MG63 (cell line): ENCODE measurements at places on chromosomes 5 and 9. TPM values are rescaled to one million over a fixed set of nuclear protein-coding genes. Genes with fewer than 3 reads are reported as not detected.

DNA sequence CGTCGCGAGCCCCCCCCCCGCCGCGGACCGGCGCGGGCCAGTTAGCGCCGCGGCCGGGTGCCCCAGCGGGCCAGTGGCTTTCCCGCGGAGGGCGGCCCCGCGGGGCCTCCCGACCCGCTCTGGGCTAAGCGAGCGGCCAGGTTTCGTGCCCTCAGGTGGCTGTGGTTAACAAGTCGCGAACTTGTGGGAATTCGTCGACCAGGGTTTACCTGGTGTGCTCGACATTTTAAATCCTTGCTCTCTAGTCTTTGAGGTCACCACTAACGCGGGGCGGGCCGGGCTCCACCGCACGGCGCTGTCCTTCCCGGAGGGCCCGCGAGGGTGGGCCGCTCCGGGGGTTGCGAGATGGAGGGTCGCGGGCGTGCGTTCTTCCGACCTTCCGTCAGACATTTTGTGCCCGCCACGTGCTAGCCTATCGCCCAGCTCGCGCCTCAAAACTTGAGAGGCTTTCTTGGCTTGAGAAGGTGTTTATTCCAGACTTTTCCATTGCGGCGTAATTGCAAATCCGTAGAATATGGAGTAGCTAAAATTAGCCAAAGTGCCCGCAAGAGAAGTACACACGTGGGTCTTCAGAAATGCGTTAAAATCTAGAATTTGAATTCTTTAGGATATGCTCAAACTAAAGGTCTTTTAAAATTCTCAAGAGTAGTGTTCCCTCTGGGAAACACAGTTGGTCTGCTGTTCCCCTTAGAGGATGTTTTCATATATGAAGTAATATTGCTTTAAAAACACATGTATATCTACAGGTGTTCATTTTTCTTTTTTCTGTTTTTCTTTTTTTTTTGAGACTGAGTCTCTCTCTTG lies 2.1 kb downstream of the ANP32B start:
- DNase-seq, result peak; percentile 31

GRCh38 chr5:137142764-137143605 lies 356.1 kb downstream of the SPOCK1 start:
- DNase-seq, result peak; percentile 94

- no peak for DNase-seq
Measured at GRCh38 chr5:140189253-140189652, 14.3 kb downstream of the CYSTM1 start.

- no peak for DNase-seq
Measured at GRCh38 chr5:149957855-149958254, 2.7 kb upstream of the SLC26A2 start.

- DNase-seq, result no peak
Measured at GRCh38 chr5:175894271-175894670, 22.9 kb downstream of the CPLX2 start.

DNA sequence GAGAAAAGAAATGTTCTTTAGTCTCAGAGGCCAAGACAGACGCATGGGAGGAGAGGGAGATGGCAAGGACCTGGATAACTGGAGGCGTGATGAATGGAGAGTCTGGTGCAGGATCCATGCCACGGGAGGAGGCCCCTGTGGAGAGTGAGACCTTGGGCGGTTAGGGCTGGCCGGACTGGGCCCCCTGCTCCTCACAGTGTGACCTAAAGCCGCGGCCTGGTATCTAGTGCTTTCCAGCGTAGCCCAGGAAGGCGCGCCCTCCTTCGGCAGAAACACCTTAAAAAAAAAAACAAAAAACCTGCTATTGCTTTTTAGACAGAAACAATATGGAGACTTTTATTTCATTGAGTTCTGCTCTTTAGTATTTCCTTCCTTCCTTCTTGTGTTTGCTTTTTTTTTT lies 33.1 kb downstream of the SCGB3A1 start:
- no peak for DNase-seq

- no peak for DNase-seq
Measured at GRCh38 chr5:151456321-151456940, 9.0 kb downstream of the SLC36A1 start.

DNA sequence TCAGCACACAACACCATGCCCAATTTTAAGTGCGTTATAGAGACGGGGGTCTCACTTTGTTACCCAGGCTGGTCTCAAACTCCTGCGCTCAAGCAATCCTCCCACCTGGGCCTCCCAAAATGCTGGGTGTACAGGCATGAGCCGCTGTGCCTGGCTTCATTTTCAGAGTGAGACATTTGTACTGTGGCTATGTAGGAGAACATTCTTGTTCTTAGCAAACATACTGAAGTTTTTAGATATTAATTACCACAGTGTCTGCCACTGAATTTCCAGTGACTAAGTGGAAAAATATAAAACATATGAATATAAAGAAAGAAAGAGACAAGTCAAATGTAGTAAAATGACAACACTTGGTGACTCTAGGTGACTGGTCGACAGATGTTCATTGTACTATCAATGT lies 20.9 kb downstream of the BTNL9 start:
- DNase-seq, result no peak

DNA sequence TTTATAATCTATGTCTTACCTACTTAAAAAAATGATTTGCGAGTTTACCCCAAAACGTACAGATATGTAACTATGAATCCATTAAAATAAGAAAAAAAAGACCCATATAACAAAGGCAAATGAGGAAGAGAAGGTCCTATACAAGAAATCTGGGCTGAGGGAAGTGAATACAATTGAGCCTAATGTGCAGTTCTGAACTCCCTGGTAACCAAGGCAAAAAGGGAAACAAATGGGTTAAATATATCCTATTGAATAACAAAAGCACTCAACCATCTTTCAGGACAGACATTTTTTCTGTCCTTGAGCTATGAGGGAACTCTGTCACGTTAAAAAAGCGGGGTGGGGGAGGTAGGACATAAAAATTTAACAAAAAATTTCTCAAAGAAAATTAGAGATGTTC lies 78.6 kb downstream of the PTPN3 start:
- DNase-seq, result no peak

- no peak for DNase-seq
Measured at GRCh38 chr9:117344892-117345660, 69.8 kb downstream of the ASTN2 start.

GRCh38 chr9:36218411-36218901 lies 27.7 kb downstream of the CLTA start:
- DNase-seq, result no peak

DNA sequence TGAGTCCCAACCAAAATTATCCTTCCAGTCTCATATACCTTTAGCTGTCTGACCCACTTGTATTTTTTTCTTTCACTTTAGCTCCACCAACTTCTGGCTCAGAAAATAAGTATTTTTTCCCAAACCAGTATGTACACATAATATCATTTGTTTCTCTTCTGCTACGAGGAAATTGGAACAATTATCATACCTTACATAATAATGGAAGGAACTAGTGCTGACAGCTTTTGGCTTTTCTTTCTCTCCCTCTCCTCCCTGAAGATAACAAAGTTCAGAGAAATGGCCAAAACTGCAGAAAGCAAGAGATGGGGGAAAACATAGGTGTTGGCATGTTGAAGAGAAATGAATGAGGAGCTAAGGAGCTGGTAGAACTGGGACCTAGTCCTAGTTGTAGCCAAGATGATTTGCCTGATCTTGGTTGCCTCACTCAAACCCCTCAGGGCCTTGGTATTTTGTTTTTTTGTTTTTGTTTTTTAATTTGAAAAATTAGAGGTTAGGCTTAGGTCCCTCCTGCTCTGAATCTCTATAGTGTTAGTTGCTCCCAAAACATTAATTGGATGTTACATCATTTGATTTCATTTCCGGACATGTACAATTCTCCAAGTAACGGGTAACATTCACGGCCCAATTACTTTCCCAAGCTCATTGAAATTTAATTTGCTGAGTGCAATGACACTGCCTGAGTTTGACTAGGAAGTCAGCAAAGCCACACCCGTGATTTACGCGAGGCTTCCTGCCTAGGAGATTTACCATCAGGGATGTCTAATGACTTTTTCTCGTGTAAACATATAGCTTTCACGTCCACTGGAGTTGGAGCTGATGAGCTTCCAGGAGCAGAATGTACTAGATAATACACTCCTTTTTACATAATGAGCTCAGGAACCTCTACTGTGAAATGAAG lies 291.6 kb downstream of the TLE1 start:
- DNase-seq, result no peak

GRCh38 chr5:141529873-141530272 lies 41.0 kb downstream of the PCDHGC5 start:
- DNase-seq, result no peak

GRCh38 chr5:39231705-39232525 lies 12.6 kb upstream of the FYB1 start:
- peak; percentile 46 for DNase-seq

DNA sequence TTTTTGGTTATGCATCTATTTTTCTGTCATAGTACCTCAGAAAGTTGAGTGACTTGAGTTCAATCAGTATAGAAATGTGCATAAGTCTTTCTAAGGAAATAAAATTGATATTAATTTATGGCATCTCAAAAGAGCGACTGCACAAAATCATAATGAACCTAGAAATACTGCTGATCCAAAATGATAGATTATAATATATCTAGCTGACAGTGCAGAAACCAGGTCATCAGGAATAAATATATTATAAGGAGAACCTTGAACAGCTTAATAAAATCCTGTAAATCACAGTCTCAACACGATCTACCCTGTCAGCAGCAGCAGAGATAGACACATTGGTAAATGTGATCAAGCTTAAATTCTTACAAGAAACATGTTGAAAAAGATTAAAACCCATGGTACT lies 1106.6 kb upstream of the CDH18 start:
- DNase-seq, result no peak

DNA sequence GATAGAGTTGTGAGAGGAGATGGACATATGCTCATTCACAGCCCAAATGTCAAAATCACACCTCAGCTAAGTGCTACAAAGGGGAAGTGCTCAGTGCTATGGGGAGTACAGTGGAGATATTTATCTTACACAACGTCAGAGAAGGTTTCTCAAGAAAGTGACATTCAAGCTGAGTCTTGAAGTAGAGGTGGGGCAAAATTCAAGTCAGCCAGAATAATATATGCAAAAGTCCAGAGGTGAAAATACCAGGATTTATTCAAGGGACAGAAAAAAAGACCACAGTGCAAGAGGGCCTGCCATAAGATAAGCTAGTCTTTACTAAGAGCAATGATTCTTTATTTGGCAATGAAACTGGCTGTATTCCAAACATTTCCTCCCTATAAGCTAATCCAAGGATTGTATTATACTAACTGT lies 327.8 kb upstream of the PIK3R1 start:
- DNase-seq, result no peak

- peak; percentile 81 for DNase-seq
Measured at GRCh38 chr5:163504079-163504931, 1.1 kb upstream of the MAT2B start.

- no peak for DNase-seq
Measured at GRCh38 chr5:147633173-147633572, 123.3 kb upstream of the DPYSL3 start.

DNA sequence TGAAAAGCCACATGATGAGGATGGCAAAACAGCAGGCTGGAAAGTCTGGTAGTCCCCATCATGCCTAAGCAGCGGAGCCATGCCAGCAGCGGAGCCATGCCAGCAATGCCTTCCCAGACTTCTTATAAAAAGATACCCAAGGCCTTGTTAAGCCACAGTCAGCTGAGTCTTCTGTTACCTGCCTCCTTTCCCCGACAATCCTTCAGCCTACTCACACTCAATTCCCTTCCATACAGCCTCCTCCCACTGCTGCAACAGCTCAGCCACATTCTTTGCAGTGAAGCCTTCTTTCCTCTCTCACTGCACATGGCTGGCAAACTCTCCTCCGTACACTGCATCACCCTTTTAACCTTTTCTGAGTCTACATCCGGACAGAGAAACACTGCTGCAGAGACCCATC lies 114.9 kb downstream of the AUH start:
- no peak for DNase-seq

CNTNAP3 gene
- total RNA-seq, result 2.7 and 3.2 TPM in 2 replicates

SPATA31A6 gene
- not detected in 2 replicates for total RNA-seq

GRXCR2 gene
- total RNA-seq, result not detected in 2 replicates

SPINK5 gene
- not detected in 2 replicates for total RNA-seq

MSMP gene
- total RNA-seq, result not detected in 2 replicates

PCDHA13 gene
- total RNA-seq, result not detected in 2 replicates

WDR38 gene
- not detected in 2 replicates for total RNA-seq
